ENCODE measurements at places on chromosomes 12 and 14.

DNA sequence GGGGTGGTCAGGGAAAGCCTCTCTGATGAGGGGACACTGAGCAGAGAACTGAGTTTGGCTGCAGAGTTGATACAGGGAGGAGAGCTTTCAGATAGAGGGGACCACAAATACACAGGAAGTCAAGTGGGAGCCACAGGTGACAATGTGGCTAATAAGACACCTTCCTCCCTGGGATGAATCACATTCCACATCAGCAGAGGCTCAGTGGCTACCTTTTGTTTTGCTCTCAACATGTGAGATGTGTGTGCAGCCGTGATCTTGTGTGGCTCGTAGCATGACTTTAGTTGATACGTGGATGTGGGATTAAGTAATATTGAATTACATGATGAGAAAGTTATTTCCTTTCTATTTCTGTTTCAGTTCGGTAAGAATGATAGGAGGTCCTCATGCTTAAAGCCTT is 7.5 kb downstream of the CRADD start:
- no peak for DNase-seq

GRCh38 chr12:131747276-131748177 is 36.6 kb downstream of the SFSWAP start:
- no peak for DNase-seq

DNA sequence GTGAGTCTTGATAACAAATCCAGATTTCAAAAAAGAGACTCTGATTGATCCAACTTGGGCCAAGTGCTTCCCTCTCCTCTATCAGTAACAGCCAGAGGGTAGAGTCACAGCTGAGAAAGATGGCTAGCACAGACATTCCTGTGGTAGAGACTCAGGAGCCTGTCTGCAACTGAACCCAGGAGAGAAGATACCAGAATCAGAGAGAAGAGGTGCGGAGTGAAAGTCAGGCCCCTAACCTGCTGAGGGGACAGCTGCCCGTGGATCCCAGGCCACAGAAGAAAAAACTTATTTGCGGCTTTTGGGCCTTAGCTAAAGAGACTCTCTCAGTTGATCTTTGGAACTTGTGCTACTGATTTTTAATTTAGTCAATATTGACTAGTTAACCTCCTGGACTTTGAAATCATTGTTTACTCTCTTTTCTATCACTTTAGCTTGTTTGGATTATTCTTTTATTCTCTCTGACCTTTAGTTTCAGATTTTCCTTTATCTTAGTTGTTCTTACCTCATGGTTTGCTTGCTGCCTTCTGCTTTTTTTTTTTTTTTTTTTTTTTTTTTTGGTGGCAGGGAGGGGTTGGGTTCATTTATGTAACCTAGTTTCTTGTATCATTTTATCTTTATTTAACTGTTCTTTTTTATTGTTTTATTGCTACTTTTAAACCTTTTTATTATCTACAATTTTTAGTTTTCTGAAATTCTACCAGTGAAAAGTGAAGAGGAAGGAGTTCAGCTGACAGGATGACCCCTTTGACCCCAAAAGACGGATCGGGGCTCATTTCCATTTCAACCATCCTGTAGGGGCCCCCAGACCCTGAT is 154.9 kb upstream of the KRR1 start:
- no peak for DNase-seq

GRCh38 chr12:5262885-5263284 is 169.0 kb upstream of the NTF3 start:
- DNase-seq = no peak

GRCh38 chr14:97315790-97316189 is 518.6 kb downstream of the VRK1 start:
- no peak for DNase-seq

DNA sequence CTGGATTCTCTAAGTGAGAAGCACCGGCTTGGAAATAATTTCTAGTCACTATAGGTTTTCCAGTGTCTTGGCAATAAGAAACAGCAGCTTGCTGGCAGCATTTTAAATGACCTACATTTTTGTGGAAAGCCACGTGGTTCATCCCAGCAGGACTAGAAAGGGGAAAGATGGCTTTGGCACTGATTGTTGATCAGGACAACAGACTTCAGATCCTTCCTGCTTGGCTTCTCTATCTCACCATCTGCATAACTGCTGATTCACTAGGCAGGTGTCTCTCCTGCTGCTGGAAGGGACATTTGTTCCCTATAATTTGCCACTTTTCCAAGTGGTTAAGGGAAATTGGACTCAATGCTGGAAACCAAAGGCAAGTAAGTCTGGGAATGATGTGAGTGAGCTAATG is 131.0 kb downstream of the TTC8 start:
- DNase-seq = no peak

- DNase-seq = no peak
Observed at GRCh38 chr12:70052931-70053497, 190.2 kb upstream of the CNOT2 start.

- no peak for DNase-seq
Observed at GRCh38 chr14:57871459-57872080, 5.7 kb upstream of the SLC35F4 start.

DNA sequence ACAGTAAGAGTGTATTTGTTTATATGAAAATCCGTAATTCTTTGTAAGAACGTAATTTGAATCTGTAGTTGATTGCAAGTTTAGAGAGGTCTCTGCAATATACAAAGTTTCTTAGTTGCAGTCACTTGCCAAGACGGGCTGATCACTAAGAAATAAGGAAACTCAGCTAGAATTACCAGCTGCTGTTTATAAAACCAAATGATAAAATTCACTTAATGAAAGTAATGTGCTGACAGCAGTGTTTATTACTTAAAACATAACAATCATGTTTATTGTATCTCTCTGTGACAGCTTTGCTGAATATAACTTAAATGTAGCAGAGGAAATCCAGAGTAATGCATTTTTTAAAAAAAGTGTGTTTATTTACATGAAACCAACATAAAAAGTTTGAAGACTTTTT is 31.2 kb downstream of the SRGAP1 start:
- no peak for DNase-seq

- no peak for DNase-seq
Observed at GRCh38 chr14:80388980-80389711, 177.8 kb upstream of the DIO2 start.

- no peak for DNase-seq
Observed at GRCh38 chr14:101884934-101885576, 79.3 kb upstream of the DYNC1H1 start.

GRCh38 chr12:93573552-93574223 is 1.2 kb downstream of the SOCS2 start:
- DNase-seq = no peak

GRCh38 chr14:72855913-72856312 is 38.0 kb downstream of the DPF3 start:
- DNase-seq = no peak
